ENCODE measurements at places on chromosomes 3 and 15.
A peak's percentile ranks its signal among the peaks of the same experiment; 100 is the strongest.

DNA sequence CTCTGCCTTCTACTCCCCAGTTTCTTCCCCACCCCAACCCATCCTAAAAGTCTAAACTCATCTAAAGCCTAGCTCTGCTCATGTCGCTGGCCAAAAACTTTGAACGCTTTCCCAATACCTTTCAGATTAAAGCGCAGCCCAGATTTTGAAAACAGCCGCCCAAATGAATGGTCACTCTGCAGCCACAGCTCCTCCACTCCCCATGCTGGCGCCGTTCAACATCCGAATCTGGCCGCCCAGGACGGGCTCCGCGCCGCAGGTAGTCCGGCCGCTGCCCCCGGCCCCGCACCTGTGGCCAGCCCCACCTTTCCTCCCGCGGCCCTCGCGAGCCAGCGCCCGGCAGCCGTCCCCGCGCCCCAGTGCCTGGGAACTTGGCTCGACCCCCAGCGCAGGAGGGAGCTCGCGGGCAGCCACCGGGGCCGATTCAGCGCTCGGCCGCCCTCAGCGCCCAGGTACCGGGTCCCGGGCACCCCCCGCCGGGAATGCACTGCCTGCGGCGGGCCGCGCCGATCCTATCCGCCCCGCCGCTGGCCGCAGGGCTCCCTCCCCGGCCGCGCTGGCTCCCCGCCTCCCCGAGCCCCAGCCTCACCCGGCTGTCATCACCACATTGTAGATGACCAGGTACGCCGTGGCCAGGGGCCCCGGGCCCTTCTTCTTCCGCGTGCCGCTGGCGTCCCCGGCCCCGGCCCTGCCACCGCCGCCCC is 417 bp downstream of the HACD2 start:
- DNase-seq = no peak

GRCh38 chr3:52044869-52045619 is 11.3 kb downstream of the DUSP7 start:
- no peak for DNase-seq

- no peak for DNase-seq
Measured at GRCh38 chr15:66921319-66921915, 144.0 kb upstream of the SMAD3 start.

GRCh38 chr3:24296441-24297205 is 198.0 kb downstream of the THRB start:
- no peak for DNase-seq

GRCh38 chr3:127448161-127448561 is 142.4 kb downstream of the TPRA1 start:
- DNase-seq = no peak

DNA sequence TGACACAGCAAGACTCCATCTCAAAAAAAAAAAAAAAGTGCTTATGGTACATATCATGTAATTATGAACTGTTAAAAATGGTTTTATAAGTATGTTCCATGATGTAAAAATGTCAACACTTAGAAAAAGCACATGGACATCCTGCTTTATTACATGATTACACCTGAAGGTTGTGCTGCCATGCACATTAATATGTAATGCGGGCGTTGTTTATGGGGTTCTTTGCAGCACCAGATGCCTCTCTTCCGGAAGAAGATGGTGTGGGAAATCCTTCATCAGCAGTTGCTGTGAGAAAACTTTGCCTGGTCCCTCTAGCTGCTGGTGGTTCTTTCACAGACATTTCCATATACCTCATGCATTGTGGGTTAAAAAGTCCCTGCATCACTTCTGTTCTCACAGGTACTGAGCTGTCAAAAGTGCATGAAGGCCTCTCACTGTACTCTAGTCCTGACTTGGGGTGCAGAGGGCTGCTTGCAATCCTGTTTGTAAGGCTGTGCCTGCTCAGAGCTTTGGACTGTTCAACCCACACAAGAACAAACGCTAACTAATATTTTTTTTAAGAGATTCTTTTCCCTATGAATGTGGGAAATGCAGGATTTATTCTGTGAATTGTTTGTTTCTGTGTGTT is 43.6 kb downstream of the SENP2 start:
- DNase-seq = no peak

DNA sequence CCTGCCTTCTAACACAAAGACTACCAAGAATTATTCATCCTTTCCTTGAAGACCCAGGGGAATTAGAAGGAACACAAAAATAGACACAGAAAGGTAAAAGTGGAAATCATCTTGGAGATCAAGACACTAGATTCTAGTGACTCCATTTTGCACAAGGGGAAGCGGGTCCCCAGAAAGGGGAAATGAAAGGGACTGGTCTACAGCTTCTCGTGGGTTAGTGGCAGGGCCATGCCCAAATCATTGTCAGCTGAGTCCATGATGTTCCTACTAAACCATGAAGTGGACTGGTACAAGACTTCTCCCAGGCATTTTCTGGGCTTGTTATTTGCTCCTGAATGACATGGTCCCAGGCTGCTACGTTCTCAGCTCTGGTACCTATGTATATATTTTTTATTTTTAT is 230.7 kb upstream of the TPRG1 start:
- DNase-seq = no peak

GRCh38 chr3:96106701-96107100 is 707.7 kb upstream of the EPHA6 start:
- DNase-seq = no peak

- no peak for DNase-seq
Measured at GRCh38 chr3:87175732-87176131, 51.4 kb upstream of the CHMP2B start.

GRCh38 chr15:71136159-71136783 is 21.0 kb downstream of the THSD4 start:
- DNase-seq = no peak

DNA sequence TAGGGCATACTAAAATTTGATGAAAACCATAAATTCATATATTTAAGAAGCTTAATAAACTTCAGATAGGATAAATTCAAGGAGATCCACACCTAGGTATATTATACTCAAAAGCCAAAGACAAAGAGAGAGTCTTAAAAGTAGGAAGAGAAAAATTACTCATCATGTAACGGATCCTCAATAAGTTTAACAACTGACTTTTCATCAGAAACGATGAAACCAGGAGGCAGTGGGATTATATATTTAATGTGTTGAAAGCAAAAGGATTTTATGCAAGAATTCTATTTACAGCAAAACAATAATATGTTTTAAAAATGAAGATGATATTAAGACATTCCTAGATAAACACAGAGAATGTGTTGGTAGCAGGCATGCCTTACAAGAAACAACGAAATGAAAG is 202.7 kb downstream of the OXSM start:
- no peak for DNase-seq

GRCh38 chr3:17157713-17158112 is 273.0 kb downstream of the PLCL2 start:
- no peak for DNase-seq

DNA sequence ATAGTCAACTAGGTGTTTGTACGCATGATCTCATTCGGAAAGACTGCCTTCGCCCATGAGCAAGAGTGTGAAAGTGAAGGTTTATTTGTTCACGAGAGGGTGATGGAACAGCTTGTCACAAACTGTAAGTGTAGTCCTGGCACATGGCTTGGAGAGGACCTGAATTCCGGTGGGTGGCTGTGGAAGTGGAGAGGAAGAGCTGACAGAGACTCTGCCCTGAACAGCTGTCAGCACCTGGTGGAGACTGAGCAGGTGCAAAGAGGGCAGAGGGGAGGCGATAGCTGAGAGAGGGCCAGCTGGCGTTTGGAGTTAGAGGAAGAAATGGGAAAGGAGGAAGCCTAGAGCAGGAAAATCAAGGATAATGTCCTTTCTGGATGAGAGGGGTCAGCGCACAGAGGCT is 155.7 kb downstream of the EEFSEC start:
- DNase-seq = no peak

- DNase-seq = no peak
Measured at GRCh38 chr15:95973566-95974256, 356.8 kb upstream of the NR2F2 start.

DNA sequence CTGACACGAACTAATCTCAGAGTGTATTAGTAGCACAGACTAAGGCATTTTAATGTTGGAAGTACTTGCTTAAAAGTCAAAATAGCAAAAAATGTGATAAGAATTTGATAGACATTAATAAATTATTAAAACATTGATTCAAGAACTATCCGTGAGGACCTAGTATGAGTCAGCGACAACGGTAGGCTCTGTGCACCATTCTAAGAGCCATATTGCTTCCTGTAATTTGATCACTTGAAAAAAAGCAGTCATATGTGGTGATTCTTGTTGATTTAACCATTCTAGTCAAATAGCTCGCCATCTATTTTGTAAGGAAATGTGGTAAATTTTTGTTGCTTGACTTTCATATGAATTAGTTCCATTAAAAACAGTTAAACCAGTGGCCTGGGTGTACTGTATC is 534.9 kb upstream of the ARRDC4 start:
- DNase-seq = no peak

GRCh38 chr3:197364410-197365071 is 66.1 kb upstream of the DLG1 start:
- no peak for DNase-seq

GRCh38 chr15:39511916-39512260 is 69.0 kb upstream of the THBS1 start:
- DNase-seq = no peak

DNA sequence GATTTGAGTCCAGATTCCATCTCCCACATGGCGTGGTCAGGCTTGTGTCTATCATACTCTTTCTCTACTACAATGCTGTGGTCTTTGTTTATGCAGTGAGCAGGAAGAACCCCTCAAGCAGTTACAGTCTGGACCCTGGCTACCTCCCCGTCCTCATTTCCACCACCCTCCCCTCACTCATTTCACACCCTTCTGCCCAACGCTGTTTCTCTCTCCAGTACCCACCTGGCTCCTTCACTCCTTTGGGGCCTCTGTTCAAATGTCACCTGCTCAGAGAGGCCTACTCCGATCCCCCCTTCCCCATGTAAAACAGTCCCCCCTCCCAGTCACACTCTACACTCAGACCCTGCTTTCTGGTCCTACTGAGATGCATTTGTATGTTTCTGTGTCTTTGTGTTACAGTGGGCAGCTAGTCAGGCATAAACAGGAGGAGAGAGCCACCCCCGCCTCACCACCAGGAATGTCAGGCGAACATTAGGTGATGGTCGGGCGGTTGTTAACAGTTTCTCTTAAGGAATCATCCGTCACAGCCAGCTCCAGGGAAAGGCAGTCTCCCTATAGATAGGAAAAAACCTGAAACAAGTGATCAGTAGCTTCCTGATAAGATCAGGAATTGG is 53.7 kb upstream of the CA12 start:
- no peak for DNase-seq

GRCh38 chr3:61819861-61820260 is 258.5 kb downstream of the PTPRG start:
- no peak for DNase-seq

- DNase-seq = no peak
Measured at GRCh38 chr3:194259982-194260766, 91.0 kb downstream of the CPN2 start.

DNA sequence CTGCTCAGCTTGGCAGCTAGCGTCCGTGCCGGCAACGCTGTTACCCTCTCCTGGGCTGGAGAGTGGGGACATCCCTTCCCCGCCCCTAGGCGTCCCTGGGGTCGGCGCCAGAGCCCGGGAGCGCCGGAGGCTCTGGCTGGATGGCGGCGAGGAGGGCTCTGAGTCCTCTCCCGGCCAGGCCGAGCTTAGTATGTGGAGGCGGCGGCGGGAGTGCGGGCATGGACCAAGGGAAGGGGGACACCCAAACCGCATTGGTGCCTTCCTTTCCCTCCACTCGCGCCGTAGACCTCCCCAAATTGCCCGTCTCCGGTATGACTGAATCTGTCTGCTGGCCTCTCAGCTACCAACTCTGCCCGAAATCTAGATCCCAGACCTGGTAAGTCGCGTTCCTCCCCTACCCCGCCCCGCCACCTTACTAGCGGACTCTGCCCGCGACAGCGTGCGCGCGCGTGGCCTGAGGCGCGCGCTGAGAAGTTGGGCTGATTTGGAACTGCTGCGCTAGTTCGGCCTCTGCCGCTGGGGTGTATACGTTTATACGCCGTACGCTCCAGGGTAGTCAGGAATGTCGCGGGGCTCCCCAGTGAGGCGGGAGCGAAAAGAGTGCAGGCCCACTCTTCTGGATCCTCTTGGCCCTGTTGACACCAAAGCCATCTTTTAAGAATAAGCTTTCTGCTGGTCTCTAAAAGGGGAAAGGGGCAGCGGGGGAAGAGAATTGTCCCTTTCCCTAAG is 12.2 kb downstream of the ZIC1 start:
- no peak for DNase-seq

- no peak for DNase-seq
Measured at GRCh38 chr3:50416736-50417636, 57.7 kb upstream of the TMEM115 start.

- DNase-seq = no peak
Measured at GRCh38 chr15:40006646-40007045, 32.3 kb downstream of the SRP14 start.

GRCh38 chr3:132788301-132788671 is 66.1 kb upstream of the NPHP3 start:
- no peak for DNase-seq

DNA sequence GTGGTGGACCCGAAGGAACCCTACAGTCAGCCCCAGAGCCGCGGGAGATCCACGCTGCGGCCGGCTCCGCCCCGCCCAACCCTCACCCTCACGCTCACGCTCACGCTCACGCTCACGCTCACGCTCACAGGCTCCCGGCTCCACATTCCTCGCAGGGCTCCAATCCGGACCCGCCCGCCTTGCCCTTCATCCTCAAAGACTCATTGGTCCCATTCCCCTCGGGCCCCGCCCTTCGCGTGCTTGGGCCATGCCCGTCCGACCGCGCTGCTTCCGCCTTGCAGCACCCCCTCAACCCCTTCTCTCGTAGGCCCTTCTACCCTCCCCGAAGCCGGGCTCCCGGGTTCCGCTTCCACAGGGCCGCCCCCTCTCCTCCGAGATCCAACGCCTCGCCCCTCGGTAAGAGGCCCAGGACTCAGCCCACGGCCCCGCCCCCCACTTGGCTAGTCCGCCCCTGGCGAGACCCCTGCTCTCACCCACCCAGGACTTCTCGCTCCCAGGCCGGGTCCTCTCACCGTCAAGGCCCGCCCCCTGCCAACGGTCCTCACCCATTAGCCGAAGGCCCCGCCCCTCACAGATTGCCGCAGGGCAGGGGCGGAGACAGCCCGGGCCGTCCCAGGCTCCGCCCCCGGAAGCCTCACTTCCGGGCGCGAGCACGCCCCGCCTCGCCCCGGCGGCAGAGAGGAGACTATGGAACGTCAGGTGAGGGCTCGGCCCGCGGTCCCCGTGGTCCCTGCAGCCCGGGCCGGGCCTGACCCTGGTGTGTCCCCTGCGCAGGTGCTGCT is at the start of gene APEH:
APEH (plus strand) TSS at position 637 of the 782 bp plus-strand sequence; CDS start at position 688, 51 bp downstream.
- peak; percentile 99 for DNase-seq

DNA sequence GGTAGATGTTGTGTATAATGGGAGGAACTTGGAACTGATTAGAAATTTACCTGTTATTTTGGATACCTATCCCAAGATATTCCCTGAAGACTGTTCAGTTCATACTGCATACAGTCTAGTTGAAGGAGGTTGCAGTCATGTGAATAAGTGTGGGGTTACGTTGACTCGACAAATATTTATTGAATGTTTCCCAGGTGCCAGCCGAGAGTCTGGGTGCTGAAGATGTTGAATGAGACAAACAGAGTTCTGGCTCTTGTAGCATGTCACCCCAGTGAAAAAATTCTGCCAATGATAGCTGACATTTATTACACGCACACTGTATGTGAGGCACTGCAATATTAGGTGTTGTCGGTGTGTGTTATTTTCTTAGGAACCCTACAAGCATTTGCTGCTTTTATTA is 176.0 kb downstream of the KCNMB2 start:
- DNase-seq = no peak

Data from activated naive CD4-positive, alpha-beta T cell treated with anti-CD3 and anti-CD28 coated beads, Interleukin-2, amount 50 U/mL, for 72 hours (primary cell).